Cardiac septum (tissue), 1 donor: ENCODE measurements at places on chromosomes 1 and 21. TPM values are rescaled to one million over a fixed set of nuclear protein-coding genes. Genes with fewer than 3 reads are reported as not detected.

Gene BLACAT1
- total RNA-seq, result not detected

Gene TCHH
- total RNA-seq, result 0.05 TPM

Gene ADAM30
- 0.11 TPM for total RNA-seq

Gene BEST4
- total RNA-seq, result 0.11 TPM

Gene C4BPA
- total RNA-seq, result not detected

GRCh38 chr1:116934586-116935207, 25.0 kb downstream of the PTGFRN start:
- no peak for DNase-seq

GRCh38 chr1:184489908-184490307, 103.1 kb downstream of the C1orf21 start:
- no peak for DNase-seq

DNA sequence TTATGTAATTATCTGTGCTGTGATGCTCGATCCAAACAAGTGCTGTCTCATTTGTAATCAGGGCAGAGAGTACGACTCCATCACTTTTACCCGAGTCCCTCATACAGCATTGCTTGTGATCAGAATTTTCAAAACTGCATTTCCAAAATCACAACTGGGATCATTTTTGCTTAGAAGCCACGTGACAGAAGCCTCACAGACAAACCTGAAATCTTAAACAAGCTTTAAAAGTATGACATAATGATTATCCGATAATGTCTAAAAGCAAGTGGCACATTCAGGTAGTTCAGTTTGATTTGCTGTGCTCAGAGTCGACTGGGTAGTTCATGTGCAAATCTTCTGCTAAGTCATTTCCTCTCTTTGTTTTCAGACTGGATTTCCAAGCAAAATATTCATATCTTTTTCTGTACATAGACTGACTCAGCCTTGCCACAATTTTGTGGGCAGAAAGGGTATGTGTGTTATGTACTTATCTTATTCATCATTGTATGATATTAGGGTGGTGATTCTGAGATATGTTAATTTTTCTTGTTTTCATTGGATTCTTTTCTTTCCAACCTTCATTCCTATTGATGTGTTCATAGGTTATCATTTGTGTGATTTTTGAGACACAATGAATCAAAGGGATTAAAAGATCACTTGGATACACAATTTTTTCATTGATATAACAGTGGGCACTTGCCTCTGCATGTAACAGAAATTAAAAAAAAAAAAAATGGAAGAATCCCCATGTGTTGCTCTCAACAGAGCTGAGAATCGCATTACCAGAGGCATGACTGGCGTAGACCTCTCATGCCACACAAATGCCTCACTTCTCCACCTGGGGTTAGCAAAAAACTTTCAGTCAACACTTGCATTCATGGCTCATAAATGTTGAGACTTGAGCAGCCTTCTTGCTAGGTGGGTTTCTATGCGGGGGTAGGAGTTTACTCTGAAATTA, 355.7 kb downstream of the LTN1 start:
- no peak for DNase-seq

DNA sequence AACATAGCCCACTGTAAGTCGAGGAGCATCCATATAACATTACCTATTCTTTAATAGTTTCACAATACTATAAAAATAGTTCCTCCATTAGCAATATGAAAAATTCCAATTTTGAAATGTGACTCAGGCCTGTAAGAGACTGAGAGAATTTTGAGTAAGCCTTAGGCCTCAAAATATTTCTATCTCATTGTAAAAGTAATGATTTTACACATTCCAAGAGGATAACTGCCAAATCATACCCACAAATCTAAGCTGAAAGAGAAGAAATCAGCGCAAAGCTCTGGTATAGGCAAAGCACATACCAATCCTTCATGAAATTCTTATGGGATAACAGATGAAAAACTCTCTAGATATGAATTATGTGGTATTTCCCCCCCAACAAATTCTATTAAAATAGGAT, 144.1 kb downstream of the CDC42BPA start:
- DNase-seq, result no peak

DNA sequence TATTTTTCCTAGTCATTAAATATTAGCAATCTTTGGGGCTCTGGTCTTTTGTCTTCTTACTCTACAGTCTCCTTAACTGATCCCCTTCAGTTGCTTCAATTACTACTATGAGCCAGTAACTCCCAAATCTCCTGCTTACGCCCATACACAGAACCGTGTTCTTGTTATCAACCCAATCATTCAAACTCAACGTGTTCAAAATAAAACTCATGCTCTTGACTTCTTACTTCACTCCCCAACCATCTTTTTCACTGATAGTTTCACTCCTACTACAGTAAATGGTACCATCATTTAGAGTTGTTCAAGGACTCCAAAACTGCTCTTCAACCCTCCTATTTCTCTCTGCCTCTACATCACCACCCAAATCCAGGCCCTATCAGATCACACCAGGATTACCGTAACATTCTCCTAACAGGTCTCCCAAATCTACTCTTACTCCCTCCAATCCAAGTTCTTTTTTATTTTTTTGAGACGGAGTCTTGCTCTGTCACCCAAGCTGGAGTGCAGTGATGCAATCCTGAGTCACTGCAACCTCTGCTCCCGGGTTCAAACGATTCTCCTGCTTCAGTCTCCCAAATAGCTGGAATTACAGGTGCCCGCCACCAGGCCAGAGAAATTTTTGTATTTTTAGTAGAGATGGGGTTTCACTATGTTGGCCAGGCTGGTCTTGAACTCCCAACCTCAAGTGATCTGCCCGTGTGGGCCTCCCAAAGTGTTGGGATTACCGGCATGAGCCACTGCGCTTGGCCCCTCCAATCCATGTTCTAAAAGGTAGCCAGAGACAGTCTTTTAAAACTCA, 3.0 kb downstream of the YARS1 start:
- no peak for DNase-seq

GRCh38 chr1:5475572-5475971, 516.7 kb downstream of the NPHP4 start:
- DNase-seq, result no peak

DNA sequence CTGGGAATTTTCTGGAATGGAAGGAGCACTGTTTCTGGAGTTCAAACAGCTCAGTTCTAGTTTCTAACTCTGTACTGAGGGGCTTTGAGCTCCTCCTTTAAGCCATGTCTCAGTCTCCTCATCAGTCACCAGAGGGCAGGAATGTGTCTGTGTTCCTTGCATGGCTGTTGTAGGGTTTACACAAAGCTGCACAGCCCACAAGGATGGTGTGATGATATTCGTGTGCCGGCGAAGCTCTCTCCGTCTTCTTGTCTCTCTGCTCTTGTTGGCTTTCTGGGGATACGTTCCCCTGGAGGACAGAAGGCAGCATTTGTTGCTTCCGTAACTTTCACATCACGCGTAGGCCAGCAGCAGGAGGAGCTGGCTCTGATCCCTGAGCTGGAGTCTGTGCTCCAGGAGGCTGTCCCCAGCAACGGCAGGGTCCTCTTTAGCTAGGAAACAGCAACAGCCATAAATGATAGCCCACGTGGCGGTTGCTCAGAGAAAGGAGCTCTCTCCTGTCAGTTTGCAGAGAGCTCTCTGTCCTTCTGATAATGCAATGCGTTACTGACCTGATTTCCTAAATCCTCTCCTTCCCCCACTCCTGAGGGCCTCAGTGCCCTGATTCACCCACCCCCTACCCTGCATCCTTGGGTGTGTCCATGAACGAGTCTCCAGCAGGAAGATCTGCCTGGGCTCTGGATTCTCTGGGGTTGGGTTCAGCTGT, 189.2 kb upstream of the VAMP3 start:
- peak; percentile 27 for DNase-seq

DNA sequence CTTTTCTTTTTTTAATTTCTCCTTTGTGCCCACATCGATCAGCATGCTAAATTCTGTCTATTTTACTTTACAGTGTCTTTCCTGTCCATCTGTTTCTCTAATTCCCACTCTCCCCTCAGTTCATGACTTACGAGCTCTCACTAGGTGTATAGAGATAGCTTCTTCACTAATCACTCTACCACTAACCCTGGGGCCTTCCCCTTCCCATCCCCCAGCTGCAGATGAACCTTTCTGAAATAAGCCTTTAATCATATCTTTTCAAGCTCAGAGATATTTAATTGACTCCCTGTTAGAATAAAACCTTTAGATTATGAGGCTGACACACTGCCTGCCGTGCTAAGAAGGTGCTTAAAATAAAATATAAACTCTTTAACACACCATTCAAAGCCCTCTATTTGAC, 66.3 kb upstream of the BMP8A start:
- DNase-seq, result no peak
